ENCODE measurements at places on chromosomes 2 and 18.
A peak's percentile ranks its signal among the peaks of the same experiment; 100 is the strongest.

- DNase-seq, result peak; percentile 31
Measured at GRCh38 chr18:55588870-55589595, 1.0 kb upstream of the TCF4 start.

DNA sequence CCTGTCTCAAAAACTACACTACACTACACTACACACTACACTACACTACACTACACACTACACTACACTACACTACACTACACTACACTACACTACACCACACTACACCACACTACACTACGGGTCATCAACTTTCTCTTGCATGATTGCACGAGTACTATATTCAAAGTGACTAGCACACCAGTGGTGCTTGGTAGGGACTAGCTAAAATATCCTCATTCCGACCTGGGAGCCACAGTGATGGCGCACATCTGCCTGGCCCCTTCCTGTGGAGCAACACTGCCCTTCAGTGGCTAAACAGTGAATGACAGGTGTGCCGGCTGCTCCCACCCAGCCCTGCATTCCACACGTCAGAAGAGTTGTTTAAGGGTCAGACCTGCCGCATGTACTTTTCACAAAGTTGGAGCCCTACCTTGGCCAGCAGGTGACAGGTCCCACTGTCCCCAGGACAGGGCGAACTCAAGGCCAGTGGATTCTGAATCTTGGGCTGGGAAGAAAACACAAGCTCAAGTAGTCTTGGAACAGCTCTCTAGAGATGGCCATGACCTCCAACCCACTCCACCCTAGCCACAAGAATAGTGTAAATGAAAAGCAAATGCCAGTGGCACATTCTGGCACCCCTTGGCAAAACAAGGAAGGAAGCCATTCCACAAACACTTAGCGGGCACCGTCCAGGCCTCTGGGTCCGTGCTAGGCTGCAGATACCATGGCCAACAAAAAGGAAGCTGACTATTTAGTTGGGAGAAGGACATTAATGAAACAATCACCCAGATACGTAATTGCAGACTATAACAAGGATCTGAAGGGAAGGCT, 79.7 kb upstream of the MSH2 start:
- peak; percentile 84 for DNase-seq

DNA sequence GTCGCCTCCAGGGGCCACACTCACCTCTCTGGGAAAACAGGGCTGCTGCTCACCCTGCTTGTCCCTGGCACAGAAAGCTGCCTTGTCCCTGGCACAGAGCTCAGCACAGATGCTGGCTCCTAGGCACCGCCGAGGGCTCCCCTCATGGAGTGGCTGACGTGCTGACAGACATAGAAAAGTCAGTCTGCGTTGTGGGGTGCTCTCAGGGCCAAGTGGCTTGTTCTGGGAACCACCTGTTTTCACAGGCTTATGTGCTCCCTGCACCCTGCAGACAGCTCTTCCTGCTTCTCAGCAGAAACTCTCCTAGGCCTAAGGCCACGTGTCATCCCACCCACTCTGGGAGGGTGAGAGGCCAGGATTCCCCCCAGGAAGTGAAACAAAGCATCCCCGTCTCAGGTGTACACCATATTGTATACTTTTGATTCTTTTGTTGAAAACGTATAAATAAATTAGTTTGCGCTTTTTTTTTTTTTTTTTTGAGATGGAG, 84.7 kb upstream of the TMEM200C start:
- peak; percentile 85 for DNase-seq

DNA sequence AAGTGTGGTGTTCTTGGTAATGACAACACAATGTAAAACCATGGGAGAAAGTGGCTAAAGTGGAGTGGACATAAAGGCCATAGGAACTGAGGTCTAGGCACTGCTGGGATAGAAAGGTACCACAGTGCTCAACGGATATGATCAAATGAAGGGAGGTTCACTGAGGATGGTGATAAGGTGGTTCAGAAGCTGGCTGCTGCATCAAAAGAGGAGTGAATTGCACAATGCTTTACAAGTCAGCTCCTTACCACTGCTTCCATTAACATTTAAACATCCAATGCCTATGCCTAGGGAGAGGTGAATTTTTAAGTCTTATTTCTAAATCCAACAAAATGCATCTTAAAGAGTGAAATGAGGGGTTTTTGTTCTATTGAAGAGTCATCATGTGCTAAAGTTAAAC, 100.1 kb upstream of the ITGB6 start:
- no peak for DNase-seq

- DNase-seq, result no peak
Measured at GRCh38 chr18:65288908-65289307, 461.9 kb upstream of the CDH7 start.

GRCh38 chr2:105437708-105438103, 38.9 kb upstream of the FHL2 start:
- no peak for DNase-seq

- DNase-seq, result no peak
Measured at GRCh38 chr2:65015731-65016130, 26.5 kb downstream of the SLC1A4 start.

GRCh38 chr2:51120754-51121280, 88.9 kb upstream of the NRXN1 start:
- DNase-seq, result no peak

DNA sequence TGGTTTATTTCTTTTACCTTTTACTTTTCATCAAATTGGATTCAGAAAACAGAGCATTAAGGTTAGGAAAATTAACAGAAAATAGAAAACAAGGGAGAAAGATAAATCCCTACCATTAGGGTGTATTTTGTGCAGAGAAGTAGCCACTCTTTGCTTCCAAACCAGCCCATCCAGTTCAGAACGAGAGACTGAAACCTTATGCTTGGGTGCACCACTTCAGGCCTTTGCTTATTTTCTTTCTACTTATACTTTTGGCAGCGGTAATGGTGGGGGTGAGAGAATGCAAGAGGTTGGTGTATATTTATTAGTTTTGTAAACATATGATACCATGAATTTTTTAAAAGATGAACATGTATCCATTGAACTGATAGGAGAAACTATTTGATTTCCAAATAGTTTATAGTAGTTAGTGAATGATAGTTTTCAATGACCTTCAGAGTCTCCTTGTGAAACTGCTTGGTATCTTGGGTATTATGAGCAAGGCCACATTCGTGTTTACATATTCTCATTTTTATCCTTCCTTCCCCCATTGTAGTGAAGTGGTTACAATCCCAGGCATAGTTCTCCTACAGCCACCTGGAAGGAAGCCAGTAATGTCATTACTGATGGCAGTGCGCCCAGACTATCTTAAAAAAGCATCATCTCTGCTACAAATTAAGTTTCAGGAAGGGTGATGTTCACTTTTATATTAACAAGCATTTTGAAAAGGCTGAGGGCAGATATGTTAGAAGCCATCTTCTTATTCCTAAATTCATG, 60.8 kb downstream of the MFSD6 start:
- peak; percentile 69 for DNase-seq

- no peak for DNase-seq
Measured at GRCh38 chr18:77676910-77677309, 427.3 kb downstream of the GALR1 start.

DNA sequence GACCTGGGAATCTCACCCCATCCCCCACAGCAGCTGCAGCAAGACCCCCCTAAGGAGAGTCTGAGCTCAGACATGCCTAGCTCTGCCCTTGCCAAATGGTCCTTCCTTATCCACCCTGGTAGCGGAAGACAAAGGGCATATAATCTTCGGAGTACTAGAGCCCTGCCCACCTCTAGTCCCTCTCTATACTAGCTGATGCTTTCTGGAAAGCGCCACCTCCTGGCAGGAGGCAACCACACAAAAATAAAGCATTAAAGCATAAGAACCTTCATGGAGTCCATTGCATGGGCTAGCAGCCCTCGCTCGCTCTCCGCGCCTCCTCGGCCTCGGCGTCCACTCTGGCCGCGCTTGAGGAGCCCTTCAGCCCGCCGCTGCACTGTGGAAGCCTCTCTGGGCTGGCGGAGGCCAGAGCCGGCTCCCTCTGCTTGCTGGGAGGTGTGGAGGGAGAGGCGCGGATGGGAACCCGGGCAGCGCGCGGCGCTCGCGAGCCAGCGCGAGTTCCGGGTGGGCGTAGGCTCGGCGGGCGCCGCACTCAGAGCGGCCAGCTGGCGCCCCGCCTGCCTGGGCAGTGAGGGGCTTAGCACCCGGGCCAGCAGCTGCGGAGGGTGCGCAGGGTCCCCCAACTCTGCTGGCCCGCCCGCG, 941.2 kb downstream of the SUCLG1 start:
- no peak for DNase-seq

DNA sequence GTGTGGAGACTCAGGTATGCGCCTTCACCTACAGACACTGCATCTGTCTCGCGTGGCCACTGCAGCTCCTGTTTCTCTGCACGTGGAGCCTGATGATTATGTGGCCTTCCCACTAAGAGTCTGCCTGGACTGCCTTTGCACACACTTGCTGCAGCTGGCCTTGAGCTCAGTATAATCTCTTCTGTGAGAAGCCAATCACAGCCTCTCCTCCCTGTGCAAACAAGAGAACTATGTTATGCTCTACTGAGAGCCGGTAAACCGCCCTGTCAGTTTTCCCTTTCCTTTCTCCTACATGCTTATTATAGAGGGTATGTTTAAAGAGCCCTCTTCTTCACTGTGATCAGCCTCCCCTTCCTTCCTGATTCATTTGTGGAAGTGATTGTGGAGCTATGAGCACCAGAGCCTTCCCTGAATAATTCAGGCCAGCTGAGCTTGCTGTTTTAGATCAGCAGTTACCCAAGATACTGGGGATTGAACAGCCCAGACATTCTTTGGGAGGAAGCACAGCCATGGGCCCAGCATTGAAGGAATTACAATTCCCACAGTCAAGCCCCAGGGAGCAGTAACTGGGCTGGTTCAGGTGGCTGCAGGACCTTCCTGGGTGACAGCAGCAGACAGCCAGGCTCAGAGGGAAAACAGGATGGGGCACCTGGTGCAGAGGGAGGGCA, 3.7 kb upstream of the TGFA start:
- no peak for DNase-seq

DNA sequence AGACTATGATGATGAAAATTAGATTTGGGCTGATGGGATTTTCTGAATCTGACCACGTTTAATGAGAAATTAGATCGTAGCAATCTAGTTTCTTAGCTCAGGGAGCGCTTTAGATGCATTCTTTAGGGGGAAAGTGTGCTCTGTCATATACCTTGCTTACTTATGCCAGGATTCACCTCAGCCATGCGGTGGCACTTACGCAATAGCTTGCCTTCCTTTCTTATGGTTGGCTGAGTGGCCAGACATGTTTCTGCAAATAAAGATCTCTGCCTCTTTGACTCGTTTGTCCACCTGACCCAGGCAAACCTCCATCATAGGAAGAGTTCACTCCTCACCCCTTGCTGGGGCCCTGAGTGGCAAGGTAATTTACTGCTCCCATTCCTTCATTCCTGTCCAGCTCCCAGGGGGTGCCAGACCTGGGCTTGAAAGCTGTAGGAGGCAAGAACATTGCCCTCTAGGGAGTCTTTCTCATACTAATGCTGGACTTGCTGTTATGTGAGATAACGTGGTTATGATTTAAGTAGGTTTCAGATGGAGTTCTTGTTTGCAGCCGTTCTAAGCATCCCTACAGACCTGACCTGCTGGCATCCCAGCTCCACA, 57.1 kb downstream of the FBLN7 start:
- DNase-seq, result no peak

- peak; percentile 8 for DNase-seq
Measured at GRCh38 chr18:34659579-34660517, 50.2 kb upstream of the DTNA start.

GRCh38 chr18:55419132-55419946, 168.7 kb downstream of the TCF4 start:
- DNase-seq, result no peak

- no peak for DNase-seq
Measured at GRCh38 chr2:115199966-115200365, 757.5 kb downstream of the DPP10 start.

- no peak for DNase-seq
Measured at GRCh38 chr2:109312902-109313301, 183.9 kb downstream of the SH3RF3 start.

DNA sequence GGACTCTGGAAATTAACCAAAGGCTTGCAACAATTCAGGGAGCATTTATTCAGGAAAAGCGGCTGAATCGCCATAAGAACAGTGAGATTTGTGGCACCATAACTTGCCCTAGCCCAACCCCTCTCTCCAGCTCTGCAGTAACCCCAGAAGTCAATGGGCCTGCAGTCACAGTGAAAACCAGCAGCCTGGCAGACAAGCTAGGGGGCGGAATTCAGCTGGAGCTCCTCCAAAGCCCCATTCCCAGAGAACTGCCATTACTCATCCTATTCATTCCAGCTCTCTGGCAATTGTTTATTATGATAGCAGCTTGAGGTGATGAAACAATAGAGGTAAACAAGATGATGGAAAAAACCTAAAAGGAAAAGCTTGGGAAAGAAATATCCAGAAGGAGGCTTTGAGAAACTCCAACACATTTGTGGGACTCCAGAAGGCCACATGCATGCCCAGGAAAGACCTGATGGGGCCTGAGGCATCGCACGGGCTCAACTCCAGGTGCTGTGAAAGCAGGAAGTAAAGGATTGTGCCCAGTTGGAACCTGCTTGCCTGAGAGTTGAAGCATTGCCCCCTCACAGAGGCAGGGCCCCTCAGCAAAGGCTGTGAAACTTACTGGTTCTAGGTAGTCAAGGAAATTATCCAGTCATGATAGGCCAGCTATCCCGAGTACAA, 126.7 kb downstream of the TWIST2 start:
- DNase-seq, result no peak

DNA sequence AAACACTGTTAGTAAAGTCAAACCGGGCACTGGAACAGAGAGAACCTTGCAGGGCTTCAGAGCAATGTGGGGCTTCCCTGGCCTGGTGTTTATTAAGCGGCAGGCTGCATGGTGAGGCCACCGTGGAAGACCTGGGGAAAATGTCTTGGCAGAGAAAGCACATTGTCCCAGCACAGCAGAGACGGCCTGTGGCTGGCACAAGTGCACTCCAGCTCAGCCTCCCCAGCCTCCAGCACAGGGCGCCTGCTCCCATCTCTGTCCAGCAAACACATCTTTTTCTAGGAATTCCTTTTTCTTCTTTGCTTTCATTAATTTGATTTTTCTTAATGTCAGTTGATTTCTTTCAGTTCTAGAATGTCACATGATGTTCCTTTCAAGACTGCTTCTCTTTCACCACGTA, 138.2 kb upstream of the NFATC1 start:
- DNase-seq, result no peak

DNA sequence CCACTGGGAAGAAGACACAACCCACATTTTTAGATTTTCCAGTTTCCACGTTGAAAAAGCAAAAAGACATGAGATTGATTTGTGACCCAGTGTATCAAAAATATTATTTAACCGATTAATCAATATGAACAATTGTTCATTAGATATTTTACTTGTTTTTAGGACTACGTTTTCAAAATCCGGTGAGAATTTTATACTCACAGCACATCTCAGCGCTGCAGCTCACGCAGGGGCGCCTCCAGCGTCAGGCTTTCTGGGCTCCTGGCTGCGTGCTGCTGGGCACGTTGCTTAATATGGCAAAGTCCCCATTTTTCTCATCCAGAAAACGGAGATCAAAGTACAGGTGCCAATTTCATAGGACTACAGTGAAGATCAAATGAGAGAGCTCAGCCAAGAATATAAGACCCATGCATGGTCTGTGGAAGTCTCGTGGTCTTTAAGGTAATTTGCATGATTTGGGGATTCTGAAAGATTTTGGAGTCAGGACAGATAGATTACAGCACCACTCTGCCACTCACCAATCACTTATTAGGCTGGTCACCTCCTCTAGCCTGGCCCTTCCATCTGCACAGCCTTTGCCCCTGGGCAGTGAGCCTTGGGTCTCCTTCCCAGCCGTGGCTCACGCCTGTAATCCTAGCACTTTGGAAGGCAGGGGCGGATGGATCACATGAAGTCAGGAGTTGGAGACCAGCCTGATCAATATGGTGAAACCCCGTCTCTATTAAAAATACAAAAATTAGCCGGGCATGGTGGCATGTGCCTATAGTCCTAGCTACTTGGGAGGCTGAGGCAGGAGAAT, 36.2 kb downstream of the PTPN18 start:
- DNase-seq, result no peak
